T1000 (cell line): ENCODE measurements at places on chromosomes 11 and 22.

DNA sequence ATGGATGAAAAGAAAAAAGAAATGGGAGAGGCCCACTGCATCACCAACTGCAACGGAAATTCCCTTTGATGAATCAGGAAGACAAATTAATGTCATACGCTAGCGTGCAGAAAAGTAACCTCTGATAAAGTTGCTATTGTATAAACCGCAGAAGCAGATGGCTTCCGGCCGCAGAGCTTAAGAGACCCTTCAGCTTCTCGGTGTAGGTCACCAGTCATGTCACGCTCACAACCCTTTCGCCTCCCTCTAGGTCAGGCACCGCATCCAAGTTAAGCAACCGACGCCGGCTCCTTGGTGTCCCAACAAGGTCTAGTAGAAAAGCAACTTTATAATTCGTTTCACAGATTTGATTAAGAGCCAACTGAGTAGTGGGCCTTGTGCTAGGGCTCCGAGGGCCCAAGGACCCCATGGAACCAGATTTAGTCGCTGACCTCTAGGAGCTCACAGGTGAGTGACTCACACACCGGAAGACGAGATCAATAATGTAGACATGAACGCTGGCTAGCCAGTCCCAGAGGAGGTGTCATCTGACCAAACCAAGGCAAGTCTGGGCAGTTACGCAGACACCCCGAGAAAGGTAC lies 1.2 kb upstream of the ZFP91 start:
- DNase-seq = peak; percentile 53

- no peak for DNase-seq
These were observed 50.3 kb upstream of the GALNT18 start for GRCh38 chr11:11672101-11672500.

DNA sequence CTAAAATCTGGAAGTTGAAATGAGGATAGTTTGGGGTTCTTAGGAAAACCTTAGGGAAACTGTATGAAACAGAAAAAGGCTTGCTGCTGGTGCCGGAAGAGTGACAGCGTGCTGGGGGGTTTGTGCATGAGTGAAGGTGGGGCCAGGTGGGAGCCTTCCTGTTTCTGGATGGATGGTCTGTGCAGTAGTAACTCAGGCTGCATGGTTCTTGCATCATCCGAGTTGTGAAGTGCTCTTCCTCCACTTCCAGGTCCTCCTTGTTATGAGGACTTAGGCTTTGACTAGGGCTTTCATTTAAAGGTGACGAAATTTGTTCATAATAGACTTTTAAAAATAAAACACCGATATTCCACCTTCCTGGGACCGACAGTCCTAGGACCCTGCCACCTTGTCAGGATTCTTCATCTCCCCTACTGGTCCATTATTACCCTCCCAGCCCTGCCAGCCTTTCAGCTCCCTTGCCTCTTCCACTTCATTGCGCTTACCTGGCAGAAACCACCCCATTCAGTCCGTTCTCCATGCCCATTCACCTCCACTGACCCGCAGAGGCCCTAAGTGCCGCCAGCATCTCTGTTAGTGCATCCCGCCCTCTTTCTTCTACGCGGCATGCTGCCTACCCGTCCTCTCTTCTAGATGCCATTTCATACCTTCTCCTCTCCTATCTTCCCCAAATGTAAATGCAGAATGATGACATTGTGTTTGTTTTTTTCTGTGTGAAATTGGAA lies 47.3 kb downstream of the PPFIA1 start:
- no peak for DNase-seq

DNA sequence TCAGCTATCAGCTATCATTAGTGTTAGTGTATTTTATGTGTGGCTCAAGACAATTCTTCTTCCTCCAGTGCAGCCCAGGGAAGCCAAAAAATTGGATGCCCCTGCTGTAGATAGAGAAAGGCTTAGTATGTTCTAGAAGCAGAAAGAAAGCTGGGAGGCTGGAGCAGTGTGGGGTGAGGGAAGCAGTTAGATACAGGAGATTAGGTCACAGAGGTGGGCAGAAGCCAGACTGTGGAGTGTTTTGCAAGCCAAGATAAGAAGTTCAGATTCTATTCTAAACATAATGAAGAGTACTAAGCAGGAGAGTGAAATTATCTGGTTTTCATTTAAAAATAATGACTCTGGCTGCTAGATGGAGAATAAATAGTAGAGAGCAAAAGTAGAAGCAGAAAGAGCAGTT lies 381.7 kb downstream of the DCDC1 start:
- DNase-seq = no peak

DNA sequence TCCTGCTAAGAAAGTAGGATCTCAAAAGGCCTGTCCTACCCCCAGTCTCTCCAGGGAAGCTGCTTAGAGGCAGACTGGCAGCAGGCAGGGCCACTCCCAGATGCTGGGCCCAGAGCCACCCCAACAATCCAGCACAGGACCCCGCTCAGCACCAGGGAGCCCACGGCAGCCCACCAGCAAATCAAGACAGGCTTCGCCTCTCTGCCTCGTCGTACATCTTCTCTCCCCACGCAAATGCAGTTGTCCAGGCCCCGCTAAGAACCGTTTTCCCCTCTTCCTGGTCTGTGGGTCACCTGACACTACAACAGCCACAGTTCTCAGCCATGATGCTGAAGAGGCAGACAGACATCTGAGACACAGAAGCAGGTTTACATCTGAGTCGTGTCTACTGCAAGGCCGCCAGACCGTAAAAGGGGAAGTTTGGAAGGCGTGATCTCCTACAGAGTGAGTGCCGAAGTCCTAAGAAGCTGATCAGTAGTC lies 51.1 kb downstream of the IGSF9B start:
- no peak for DNase-seq

DNA sequence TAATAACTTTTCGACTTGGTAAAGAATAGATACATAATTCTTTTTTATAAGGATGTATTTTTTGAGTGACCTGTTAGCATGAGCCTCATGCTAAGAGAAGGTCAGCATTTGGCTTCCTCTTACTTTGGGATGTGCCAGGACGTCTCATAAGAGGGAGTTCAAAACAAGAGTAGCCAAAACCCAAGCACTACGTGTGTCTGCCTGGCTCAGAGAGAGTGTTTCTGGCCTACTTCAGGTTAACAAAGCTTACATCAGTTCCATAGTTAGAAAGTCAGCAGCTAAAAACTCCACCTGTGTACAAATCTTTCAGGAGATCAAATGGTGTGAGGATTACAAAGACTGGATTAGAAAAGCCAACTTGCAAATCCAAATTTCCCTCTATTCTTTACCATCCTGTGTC lies 13.9 kb downstream of the SNX19 start:
- no peak for DNase-seq
